ENCODE measurements at places on chromosomes 12 and 14. TPM values are rescaled to one million over a fixed set of nuclear protein-coding genes. Genes with fewer than 3 reads are reported as not detected.

Gene HOXC9
- total RNA-seq: not detected

Gene SELPLG
- 3.1 TPM for total RNA-seq

Gene MBD6
- total RNA-seq: 39.9 TPM

DNA sequence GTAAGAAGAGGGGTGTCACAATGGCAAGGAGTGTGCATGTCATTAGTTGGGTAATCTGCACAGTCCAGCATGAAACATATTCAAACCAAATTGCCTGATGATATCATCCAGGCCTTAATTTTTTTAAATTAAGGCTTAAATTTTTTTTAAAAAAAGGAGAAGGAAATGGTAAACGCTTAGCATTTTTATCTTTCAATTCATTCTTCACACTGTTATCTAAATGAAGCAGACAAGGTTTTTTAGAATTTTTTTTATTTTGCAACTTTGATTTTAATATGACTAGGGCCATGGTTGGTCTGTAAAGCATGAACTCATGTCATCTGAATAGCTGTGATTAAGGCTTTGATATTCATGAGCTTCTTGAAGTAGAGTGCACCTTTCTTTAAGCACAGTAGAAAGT is 362.5 kb downstream of the SYT1 start:
- no peak for DNase-seq

Gene HOXC6
- total RNA-seq: 0.43 TPM

DNA sequence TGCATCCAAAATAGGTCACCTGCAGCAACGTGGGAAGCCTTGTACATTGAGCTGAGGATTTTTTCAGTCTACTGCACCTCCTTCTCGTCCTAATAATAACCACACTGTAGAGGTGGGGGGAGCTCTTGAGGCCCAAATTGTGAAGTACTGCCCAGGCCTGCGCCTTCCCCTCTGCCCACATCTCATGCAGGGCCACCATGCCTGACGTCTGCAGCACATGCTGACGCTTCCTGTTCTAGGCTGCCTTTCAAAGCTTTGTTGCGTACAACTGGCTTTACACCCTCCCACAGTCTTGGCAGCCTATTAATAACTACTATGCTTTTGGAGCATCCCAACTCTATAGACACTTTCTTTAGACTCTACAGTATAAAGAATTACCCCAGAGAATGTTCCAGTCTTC is 26.5 kb upstream of the TTC7B start:
- DNase-seq: no peak

GRCh38 chr12:27711317-27711682 is 668 bp downstream of the MRPS35 start:
- no peak for DNase-seq
